Activated T-cell treated with anti-CD3 and anti-CD28 coated beads, Interleukin-2, amount 50 U/mL, for 72 hours (primary cell): ENCODE measurements at places on chromosomes 2 and 18. TPM values are rescaled to one million over a fixed set of nuclear protein-coding genes. Genes with fewer than 3 reads are reported as not detected.

The HDHD2 gene
- 47.1 TPM for total RNA-seq

The DSG4 gene
- not detected for total RNA-seq

The MAP3K19 gene
- not detected for total RNA-seq

The NFU1 gene
- 40.0 TPM for total RNA-seq

The SEMA4F gene
- total RNA-seq, result 6.4 TPM

The IL36B gene
- total RNA-seq, result not detected

The TUBB8B gene
- not detected for total RNA-seq

The SCN7A gene
- not detected for total RNA-seq

The ANKZF1 gene
- total RNA-seq, result 117 TPM

The CTAGE1 gene
- not detected for total RNA-seq

The RNPEPL1 gene
- 77.3 TPM for total RNA-seq

The ANKRD29 gene
- not detected for total RNA-seq

The STARD6 gene
- not detected for total RNA-seq

The FBXO15 gene
- total RNA-seq, result 2.1 TPM

The HOXD1 gene
- total RNA-seq, result not detected

The ARHGAP15 gene
- total RNA-seq, result 94.6 TPM

The TEX44 gene
- total RNA-seq, result not detected

The KIAA2012 gene
- not detected for total RNA-seq
